Amygdala (tissue), 56 donors: ENCODE measurements at places on chromosomes 4 and X.

- peak; percentile 77 for DNase-seq
These were observed at the start of gene STAG2 for GRCh38 chrX:123961268-123962005. STAG2 (plus strand) TSS chrX:123961706; CDS start chrX:124022628, 60,922 bp downstream.

DNA sequence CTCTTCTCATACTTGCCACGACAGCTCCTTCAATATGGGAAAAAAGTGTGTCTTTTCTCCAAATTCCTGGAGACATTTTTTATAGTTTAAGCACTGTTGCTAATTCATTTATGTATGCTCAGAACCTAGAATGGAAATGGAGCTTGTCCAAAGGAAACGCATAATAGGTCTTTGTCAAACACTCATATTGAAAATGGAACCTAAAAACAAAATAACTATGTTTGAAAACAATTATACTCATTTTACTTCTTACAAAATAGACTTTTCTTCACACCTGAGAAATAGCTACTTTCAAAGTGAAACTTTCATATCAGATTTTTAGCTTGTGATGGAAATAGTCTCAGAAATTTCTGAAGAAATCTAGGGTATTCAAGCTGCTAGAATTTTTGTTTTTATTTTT, 529.7 kb upstream of the BOD1L1 start:
- DNase-seq: no peak

DNA sequence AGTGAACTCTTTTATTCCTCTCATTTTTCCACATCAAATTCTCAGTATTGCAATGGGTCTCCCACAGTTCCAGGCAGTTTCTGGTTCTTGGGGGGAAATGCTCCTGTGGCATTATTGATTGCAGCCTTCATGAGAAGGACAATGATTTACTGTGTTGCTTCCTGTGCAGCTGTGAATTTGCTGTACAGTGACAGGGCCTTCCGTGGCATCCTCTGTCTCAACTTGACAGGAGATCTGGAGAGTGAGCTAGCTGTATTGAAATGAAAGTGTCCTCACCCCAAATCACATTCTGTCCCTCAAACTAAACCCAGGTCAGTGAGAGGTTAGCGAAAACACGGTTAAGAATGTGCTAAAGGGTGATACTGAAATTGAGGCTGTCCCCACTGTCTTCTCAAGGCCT, 77.1 kb upstream of the ATOH1 start:
- no peak for DNase-seq

GRCh38 chr4:163269166-163269565, 63.2 kb downstream of the NPY1R start:
- DNase-seq: no peak

- no peak for DNase-seq
These were observed 54.4 kb downstream of the PHKA1 start for GRCh38 chrX:72659723-72660122.

- no peak for DNase-seq
These were observed 8.8 kb downstream of the TMPRSS11D start for GRCh38 chr4:67874986-67875385.

- no peak for DNase-seq
These were observed 35.5 kb downstream of the NAA11 start for GRCh38 chr4:79290376-79290775.

- DNase-seq: no peak
These were observed 282.4 kb downstream of the NR3C2 start for GRCh38 chr4:148159793-148160192.

GRCh38 chrX:650324-650723, 19.7 kb downstream of the SHOX start:
- no peak for DNase-seq

DNA sequence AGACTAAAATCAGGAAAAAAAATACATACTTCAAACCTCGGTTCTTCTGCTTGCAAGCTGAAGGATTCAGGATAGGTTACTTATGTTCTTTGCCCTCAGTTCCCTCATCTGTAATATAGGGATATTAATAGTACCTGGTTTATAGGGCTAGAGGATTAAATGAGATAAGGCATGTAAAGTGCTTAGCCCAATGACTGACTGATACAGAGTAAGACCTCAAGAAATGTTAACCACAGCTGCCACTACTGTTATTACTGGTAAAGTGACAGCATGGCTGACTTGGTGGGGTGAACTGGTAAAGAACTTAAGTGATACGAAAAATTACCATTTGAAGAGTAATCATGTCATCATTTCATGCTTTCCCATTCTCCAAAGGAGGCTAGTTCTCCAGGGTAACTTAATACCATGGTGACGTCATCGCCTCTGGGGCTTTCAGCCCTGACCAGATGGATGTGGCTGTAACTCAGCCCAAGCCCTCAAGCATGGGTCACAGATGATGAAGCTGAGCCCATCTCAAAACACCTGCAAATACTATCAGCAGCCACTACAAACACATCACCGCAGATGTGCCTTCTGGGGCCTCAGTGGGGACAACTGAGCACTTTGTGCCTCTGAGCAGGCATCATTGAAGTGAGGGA, 44.5 kb upstream of the SCML1 start:
- DNase-seq: no peak

DNA sequence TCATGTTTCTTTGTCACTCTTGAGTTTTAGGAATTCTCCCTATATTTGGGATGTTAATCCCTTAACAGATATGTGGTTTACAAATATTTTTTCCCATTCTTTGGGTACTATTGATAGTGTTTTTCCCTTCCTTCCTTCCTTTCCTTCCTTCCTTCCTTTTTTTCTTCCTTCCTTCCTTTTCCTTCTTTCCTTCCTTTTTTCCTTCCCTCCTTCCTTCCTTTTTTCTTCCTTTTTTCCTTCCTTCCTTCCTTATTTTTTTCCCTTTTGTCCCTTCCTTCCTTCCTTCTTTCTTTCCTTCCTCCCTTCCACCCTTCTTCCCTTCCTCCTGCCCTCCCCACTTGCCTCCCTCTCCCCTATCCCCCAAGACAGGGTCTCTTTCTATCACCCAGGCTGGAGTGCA, 42.1 kb downstream of the WDR17 start:
- no peak for DNase-seq

- DNase-seq: no peak
These were observed 191.4 kb downstream of the COL25A1 start for GRCh38 chr4:109111031-109111430.

DNA sequence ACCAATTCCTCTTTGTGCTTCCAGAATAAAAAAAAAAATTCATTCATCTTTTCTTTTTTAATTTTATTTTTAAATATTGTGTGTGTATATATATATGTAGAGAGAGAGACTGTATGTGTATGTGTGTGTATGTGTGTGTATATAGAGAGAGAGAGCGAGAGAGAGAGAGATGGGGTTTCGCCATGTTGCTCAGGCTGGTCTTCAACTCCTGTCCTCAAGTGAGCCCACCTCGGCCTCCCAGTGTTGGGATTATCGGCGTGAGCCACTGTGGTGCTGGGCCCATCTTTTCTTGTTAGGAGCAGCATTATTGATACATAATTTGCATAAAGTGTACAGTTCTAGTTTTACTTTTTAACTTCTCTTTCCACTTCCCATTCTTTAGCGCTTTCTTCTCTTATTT, 33.6 kb downstream of the KDM6A start:
- DNase-seq: no peak

- no peak for DNase-seq
These were observed 22.4 kb downstream of the DCTD start for GRCh38 chr4:182894681-182895275.

- DNase-seq: no peak
These were observed 52.5 kb downstream of the HMGB2 start for GRCh38 chr4:173281406-173282255.

DNA sequence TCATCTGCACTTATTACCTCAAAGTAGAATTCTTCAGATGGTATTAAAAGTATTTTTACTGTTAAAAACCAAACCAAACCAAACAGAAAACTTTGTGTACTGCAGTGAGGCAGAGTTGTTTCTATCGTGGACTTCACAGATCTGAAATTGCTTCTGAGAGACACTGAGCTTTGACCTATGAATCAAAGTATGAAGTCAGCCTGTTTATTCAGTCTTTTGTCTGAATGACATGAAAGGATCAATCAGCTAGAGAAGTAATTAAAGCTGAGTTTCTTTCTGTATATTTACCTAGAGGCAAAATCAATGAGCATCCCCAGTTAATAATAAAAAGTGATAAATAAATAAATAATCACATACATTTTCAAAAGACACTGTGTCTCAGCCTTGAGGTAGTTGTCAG, 2121.0 kb downstream of the PCDH7 start:
- DNase-seq: no peak

GRCh38 chr4:156247470-156247869, 293.8 kb upstream of the CTSO start:
- no peak for DNase-seq

GRCh38 chr4:16952896-16953630, 54.6 kb upstream of the LDB2 start:
- no peak for DNase-seq

GRCh38 chr4:13548984-13549546, 4.8 kb upstream of the NKX3-2 start:
- peak; percentile 47 for DNase-seq

DNA sequence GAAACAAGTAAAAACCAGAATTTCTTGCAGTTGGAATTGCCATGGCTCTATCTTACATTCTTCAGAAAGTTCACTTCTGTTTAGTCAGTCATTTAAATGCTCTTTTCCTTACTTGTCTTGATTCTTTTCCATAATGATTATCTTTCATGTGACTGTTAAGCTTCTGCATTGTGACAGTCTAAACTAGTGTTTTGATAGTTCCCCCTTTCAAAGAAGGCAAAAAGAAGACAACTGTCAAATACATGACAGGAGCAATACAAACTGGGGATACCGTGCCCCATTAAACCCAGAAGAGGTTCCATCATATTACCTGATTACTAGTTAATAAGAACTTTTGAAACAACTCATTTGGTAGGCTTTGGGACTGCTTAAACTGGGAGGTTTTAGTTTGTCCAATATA, 476.2 kb downstream of the PCDH19 start:
- DNase-seq: no peak

DNA sequence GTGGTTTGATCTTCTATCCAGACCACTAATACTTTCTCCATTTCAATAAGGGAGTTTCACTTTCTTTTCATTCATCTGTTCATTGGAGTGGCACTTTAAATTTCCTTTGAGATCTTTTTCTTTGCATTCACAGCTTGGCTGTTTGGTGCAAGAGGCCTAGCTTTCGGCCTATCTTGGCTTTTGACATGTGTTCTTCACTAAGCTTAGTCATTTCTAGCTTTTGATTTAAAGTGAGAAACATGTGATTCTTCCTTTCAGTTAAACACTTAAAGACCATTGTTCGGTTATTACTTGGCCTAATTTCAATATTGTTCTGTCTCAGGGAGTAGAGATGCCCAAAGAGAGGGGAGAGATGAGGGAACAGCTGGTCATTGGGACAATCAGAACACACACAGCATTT, 24.3 kb downstream of the CXCL13 start:
- DNase-seq: no peak

DNA sequence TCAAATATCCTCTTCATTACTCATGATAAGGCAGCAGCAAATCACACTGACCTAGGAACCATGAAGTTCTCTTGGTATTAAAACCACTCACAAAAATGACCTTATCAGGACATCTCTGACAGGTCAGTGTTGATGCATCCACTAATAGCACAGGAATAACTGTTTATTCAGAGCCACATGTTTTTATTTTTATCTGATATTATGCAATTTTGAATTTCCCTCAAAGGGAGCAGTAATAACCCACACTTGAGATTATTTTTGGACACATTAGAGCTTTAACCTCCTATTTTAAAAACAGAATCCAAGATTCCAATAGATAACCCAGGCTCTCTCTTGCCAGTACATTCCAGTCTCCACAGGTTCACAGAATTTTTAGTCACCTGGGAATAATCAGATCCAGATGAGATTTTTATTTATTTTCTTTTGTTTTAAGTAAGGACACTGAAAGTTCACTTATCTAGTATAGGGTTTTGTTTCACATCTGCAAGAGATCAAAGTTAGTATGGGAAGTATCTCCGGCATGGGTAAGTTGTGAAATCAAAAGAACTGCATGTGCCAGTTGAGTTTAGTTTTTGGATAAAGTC, 36.3 kb upstream of the MYOZ2 start:
- DNase-seq: no peak

DNA sequence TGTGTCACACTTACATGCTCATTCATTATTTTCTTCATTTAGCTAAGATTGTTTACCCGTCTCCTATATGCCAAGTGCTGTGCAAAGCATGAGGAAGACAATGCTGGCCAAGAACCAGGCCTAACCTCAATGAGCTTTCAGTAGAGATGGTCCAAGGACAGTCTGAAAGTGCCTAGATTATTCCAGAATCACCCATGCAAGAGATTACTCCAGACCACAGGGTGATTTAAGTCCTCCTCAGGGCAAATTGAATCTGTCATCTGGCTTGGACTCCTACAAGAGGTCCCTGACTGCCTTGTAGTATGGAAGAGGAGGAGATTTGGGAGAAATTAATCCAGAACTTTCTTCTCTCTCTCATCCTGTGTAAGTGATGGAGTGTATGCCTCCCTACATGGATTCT, 99.4 kb upstream of the NDP start:
- DNase-seq: no peak

GRCh38 chr4:98673288-98673644, 14.9 kb upstream of the TSPAN5 start:
- DNase-seq: no peak

- DNase-seq: no peak
These were observed 43.0 kb upstream of the PHOX2B start for GRCh38 chr4:41791557-41791956.

GRCh38 chr4:185054886-185055285, 36.6 kb downstream of the HELT start:
- no peak for DNase-seq

- no peak for DNase-seq
These were observed 1601.9 kb upstream of the ADGRL3 start for GRCh38 chr4:59598330-59598618.

DNA sequence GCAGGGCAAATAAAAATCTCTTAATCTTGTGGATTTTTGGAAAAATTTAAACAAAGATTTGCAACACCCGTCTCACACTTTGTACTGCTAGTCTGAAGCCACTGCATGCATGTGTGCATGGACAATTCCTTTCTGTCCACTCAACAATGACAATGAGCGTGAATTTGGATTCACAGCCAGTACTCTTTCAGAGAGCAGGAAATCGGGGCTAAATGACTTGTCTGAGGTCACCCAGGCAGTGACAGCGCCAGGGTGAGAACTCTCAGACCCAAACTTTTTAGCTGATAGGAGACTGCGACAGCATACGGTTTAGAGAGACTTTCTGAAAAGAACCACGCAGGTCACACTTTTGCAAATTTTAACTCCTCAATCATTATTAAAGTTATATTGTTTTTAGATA, 90.9 kb downstream of the ZNF827 start:
- DNase-seq: no peak

- no peak for DNase-seq
These were observed 349.3 kb upstream of the PCDH18 start for GRCh38 chr4:137881641-137882040.

DNA sequence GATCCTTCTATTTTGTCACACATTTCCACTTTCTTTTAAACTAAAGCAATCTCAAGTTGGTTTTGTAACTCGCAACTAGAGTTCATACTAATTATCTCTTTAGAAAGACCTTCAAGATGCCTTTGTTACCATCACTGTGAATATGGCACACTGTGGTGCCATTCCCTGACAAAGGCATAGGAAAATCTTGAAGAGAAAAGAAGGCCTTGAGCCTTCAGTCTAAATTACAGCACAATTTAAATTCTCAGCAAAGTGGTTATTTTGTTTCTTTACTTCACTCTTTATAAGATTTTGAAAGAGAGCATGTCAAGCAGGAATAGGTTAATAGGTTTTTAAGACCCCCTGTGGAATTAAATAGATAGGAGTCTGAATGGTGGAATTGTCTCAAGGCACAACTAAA, 89.0 kb upstream of the BANK1 start:
- DNase-seq: no peak

GRCh38 chr4:100421361-100421978, 96.4 kb downstream of the EMCN start:
- no peak for DNase-seq

GRCh38 chrX:9794495-9794894, 8.3 kb downstream of the SHROOM2 start:
- DNase-seq: no peak
